ENCODE measurements at places on chromosomes 12 and 14.
A peak's percentile ranks its signal among the peaks of the same experiment; 100 is the strongest.

DNA sequence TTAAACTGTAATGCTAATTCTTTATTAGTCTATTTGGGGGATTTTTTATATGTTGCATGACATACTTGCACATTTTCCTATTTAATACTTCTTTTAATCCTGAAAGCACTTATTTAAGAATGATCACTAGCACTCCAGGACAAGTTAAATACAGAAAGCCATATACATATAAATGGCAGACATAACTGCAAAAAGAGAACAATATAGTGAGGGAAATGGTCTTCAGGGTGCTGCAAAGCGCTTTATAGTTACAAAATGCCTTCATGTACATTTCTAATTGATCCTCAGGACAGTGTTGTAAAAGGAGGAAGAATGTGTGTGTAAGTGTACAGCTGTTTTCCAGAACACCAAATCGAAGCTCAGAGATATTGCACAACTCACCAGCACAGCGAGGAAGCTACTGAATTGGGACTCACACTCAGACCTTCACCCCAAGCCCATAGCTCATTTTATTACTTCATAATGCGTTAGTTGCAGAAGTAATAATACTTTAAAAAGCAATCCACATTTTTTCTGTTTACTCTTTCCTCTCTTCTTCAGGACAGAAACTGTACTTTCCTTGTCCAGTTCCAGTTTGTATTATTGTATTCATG is 428.2 kb downstream of the RAD51B start:
- DNase-seq = no peak

DNA sequence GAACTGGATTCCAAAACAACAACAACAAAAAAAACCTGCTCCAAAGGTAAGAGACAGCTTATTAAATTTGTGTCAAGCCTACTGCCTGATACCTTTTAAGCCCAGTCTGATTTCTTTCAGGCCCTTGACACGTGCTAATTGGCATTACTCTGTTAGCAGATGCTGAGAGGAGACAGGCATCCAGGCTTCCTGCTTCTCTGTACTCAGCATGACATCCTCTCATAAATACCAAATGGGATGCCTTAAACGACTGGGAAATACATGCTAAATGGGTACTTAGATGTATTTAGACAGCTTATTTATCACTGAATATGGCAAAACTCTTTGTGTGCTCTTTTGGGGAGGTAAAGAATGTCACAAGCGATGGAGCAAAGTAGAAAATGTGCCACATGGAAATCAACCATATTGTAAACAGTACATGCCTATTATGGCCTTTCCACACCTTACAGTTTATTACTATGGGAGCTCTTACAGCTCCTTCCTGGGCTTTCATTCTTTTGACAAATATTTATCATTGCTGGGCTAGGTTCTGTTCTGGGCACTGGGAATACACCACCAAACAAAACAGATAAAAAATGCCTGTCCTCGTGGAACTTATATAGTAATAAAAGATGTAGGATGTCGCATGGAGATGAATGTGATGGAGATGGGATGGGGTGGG is 11.5 kb upstream of the PCED1B start:
- DNase-seq = no peak

GRCh38 chr12:47805417-47805816 is 14.3 kb downstream of the HDAC7 start:
- no peak for DNase-seq

GRCh38 chr12:47777741-47778558 is 4.9 kb downstream of the SLC48A1 start:
- peak; percentile 82 for DNase-seq

DNA sequence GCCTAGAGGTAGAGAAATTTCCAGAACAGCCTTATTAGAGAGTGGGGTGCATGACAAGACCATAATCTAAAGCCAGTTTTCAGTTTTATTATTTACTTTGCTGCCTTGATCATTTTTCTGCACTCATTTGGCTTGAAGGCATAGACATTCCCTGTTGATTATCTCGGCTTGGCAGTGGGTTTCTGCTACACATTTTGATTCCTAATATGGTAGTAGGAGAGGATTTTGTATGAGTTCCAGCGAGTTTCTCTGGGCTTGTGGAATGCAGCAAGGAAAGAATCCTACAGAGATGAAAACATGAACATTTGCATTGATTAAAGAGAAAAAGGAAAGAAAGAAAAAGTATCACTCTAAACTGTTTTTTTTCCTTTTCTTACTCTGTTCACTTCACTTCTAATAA is 281.2 kb downstream of the PAWR start:
- DNase-seq = no peak

All from caudate nucleus (tissue), 63 donors.